ENCODE measurements at places on chromosomes 2 and 18.

GRCh38 chr2:6301426-6301825, 564.3 kb downstream of the CMPK2 start:
- no peak for DNase-seq

GRCh38 chr2:120014226-120014980, 1.5 kb downstream of the EPB41L5 start:
- DNase-seq: no peak

GRCh38 chr2:61658841-61659780, 121.0 kb upstream of the XPO1 start:
- DNase-seq: no peak

GRCh38 chr2:25831746-25832449, 46.4 kb downstream of the ASXL2 start:
- DNase-seq: no peak

GRCh38 chr2:15730545-15731212, 139.0 kb downstream of the DDX1 start:
- no peak for DNase-seq

DNA sequence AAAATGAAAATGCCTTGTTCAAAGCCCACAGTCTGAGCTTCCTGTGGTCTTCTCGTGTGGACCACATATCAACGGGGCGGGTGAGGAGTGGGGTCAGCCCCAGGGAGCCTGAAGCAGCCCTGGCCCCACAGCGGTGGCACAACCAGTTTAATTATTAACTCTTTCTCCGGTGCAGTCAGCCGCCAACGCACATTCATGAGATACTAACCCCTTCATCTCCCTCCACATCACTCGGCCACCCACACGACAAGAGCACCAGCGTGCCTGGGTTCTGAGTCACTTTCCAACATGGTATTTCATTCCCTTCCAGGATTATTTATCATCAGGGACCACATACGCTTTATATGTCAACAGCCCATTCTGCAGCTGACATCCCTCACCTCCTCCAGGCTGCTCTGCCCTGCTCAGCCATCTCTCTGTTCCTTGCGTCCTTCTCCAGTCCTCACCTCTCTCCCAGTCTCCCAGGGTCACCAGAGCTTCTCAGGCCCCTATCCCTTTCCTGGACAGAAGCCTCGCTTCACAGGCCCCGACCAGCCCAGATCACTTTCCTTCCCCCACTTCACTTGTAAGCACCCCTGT, 48.0 kb upstream of the ID2 start:
- DNase-seq: no peak

GRCh38 chr2:26892922-26893524, 45.1 kb downstream of the DPYSL5 start:
- DNase-seq: no peak

GRCh38 chr2:207182911-207183310, 17.2 kb upstream of the KLF7 start:
- DNase-seq: no peak

DNA sequence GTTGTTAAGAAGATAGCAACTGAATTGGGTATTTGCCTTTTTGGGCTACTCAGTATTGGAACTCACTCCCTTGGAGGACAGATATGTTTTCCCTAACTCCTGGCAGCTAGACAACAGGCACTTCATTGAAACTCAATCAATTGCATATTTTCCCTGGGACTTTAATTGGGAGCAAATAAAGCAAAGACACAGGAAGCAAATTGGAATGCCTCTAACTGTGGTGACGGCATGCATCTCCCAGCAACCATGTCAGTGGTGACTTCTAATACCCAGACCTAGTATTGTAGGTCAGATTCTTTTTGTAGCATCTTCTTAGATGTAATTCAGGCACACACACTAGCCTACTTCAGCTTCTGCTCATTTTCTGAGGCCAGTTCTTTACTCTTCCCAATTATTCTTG, 164.2 kb upstream of the SETBP1 start:
- DNase-seq: no peak

DNA sequence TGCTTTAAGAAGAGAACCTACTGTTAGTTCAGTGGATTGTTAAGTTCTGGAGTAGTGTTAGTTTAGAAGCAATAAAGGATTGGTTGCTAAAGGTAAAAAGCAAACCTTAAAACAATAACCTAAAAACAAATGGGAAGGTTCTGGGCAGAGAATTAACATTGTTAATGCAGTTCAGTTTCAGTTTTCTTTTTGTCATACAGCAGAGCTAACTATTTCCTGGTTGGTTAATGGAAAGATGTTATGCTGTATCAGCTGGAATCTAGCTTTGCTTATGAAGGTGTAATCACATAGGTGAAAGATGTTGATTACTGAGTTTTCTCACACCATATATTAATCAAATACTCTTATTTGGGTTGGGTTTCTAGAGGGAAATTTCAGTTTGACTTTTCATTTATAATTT, 23.8 kb downstream of the SMAD4 start:
- no peak for DNase-seq

GRCh38 chr2:168611091-168611490, 155.0 kb downstream of the CERS6 start:
- DNase-seq: no peak

- DNase-seq: no peak
Observed at GRCh38 chr2:214536625-214537024, 125.8 kb downstream of the VWC2L start.

- no peak for DNase-seq
Observed at GRCh38 chr2:224952936-224953657, 89.2 kb downstream of the DOCK10 start.

GRCh38 chr2:88053934-88054781, 1.4 kb downstream of the KRCC1 start:
- DNase-seq: no peak

- DNase-seq: no peak
Observed at GRCh38 chr2:56107502-56108220, 76.1 kb upstream of the CCDC85A start.

DNA sequence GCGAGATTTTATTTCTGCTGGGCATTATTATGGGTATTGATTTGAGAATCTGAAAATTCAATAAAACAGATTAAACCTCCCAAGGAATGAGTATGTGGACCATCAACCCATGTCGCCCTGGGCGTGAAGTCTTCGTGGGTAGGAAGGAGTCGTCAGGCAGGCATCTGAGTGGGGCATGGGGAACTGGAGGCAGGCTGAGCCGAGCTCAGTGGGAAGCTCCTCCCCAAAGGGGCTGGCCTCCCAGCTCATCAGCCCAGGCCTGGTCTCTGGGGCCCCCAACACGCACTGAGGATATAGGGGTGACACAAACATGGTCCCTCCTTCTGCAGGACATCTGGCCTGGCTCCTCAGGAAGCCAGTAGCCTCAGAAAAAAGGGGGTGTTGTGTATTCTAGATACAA, 265.2 kb downstream of the TFCP2L1 start:
- no peak for DNase-seq

DNA sequence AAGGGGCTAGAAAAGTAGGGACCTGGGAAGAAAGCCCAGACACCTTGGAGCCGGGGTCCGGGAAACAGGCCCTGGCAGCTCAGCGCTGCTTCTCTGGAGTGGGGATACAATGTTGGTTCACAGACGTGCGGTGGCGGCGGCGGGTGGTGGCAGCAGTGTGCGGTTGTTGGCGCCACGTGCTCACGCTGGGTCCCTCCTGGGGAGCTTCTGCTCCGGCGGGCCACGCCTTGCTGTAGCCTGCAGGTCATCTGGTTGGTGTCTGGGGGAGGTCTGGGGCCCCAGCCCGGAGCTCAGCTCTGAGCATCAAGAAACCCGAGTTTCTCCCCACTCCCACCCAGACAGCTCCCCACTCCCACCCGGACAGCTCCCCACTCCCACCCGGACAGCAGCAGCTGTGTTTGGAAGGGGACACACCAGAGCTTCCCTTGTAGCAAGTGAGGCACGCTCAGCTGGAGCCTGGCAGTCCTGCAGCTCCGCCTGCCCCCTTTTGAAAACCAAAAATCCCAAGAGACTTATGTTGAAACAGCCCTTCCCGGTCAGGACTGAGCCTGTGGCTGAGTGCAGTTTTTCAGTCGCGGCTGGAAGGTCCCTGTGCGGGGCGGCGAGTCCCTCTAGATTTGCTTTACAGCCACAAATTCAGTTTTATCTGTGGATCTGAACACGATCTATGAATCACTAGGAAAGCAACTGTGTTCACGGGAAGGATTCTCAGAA, 46.9 kb downstream of the NFATC1 start:
- no peak for DNase-seq

GRCh38 chr18:10101729-10102128, 187.9 kb downstream of the VAPA start:
- DNase-seq: no peak

- DNase-seq: no peak
Observed at GRCh38 chr2:23409248-23409647, 24.3 kb downstream of the KLHL29 start.

DNA sequence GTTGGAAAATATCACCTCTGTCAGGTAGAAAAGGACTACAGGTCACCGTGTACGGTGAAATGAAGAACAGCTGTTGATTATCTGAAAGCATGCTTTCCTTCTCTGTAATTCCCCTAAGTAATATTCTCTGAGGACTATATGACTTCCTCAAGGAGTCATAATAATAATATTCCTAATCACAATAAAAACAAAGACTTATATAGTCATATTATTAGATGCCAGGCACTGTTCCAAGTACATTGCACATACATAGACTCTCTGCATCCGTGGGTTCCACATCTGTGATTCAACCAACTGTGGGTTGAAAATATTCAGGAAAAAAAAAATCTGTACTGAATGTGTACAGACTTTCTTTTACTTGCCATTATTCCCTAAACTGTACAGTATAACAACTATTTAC, 512.4 kb upstream of the ID2 start:
- DNase-seq: no peak

- no peak for DNase-seq
Observed at GRCh38 chr18:62957885-62958472, 242.6 kb downstream of the PHLPP1 start.

- no peak for DNase-seq
Observed at GRCh38 chr18:48975120-48975816, 24.5 kb upstream of the SMAD7 start.

GRCh38 chr18:2511451-2511850, 59.9 kb downstream of the METTL4 start:
- DNase-seq: no peak

DNA sequence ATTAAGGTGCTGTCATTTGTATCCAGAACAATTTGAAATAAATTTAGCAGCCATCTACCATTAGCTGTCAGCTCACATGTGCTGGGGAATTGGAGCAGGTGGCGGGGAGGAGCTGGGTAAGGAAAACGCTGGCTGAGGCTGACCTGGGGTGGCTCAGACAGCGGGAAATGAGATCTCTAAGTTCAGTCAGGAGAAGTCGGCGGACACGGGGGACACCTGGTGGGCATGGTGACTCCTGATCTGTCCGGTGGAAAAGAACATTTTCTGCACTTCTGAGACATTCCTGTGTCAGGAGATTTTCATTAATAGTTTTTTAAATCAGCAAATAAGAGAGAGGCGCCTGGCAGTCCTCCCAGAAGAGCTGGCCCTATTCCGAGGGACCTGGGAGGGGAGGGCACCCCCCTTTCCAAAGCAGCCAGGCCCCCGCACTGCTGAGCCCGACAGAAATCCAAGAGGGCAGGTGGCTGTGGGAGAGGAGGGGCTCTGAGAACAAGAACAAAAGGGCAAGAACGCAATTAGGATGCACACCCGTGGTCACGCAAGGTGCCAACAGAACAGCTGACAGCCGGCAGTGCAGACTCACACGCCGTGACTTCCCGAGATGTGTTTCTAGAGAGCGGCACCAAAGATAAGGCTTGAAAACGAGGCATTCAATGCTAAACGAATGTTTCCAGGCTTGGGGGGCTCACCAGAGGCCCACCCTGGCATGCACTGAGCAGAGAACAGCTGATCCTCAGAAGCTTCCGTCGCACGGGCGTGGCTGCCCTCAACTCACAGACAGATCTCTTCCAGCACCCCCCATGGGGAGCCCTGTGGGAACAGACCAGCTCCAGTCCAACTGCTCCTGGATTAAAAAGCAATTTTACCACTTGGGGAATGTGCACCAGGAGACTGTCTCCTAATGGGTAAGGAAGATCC, 26.4 kb downstream of the SLC66A2 start:
- DNase-seq: no peak

GRCh38 chr2:101428422-101429176, 41.3 kb upstream of the CREG2 start:
- DNase-seq: no peak

DNA sequence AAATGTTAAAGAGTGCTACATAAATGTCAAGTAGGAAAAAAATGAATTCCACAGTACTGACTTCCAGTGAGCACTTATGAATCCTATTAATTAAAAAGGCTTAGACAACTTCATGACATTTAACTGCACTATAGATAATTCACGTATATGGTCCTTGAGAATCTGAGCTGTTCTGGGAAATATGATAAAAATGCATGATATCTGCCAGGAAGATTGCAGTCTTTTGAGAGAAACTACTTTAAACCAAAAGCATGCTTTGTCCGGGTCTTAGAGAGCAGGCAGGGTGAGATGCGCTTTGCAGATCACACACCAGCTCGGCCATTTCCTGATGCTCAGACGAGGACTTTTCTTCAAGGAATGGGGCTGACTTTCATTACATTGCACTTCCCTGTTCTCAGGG, 42.6 kb downstream of the CMPK2 start:
- no peak for DNase-seq

Measured in activated CD8-positive, alpha-beta memory T cell treated with anti-CD3 and anti-CD28 coated beads for 1 hour (primary cell).